ENCODE measurements at places on chromosomes 4 and X. TPM values are rescaled to one million over a fixed set of nuclear protein-coding genes. Genes with fewer than 3 reads are reported as not detected.

The GIMD1 gene
- polyA plus RNA-seq: not detected

The REELD1 gene
- not detected for polyA plus RNA-seq

The IL15 gene
- polyA plus RNA-seq: 4.4 TPM

The USP46 gene
- polyA plus RNA-seq: 5.8 TPM

The EVC gene
- 1.5 TPM for polyA plus RNA-seq

The VCX3B gene
- polyA plus RNA-seq: 0.62 TPM

The SPANXD gene
- polyA plus RNA-seq: not detected

The CLRN2 gene
- not detected for polyA plus RNA-seq

The PRDX4 gene
- 84.9 TPM for polyA plus RNA-seq

Data from stomach (tissue), 19 donors.